ENCODE measurements at places on chromosomes 16 and 17.
A peak's percentile ranks its signal among the peaks of the same experiment; 100 is the strongest.

GRCh38 chr16:54072237-54072636 is 214.3 kb downstream of the IRX3 start:
- DNase-seq: no peak

DNA sequence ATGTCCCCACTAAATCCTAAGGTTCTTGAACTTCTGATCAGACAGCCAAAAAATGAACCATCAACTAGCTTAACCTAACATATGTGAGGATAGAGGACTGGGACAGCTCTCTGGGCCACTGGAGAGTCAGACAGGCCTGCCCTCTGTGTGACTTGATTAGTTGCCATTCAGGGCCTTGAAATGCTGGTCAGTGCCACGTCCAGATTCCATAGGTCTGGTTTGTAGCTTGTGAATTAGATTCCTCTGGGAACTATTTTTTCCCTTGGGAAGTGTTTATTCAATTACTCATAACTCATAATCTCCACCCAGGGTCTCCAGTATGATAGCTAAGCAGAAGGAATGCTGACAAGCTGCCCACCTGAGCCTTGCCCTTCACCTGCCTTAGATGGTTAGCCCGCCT is 48.2 kb downstream of the IGF2BP1 start:
- DNase-seq: no peak

- no peak for DNase-seq
These were observed 175.7 kb downstream of the KCNJ2 start for GRCh38 chr17:70345061-70345460.

DNA sequence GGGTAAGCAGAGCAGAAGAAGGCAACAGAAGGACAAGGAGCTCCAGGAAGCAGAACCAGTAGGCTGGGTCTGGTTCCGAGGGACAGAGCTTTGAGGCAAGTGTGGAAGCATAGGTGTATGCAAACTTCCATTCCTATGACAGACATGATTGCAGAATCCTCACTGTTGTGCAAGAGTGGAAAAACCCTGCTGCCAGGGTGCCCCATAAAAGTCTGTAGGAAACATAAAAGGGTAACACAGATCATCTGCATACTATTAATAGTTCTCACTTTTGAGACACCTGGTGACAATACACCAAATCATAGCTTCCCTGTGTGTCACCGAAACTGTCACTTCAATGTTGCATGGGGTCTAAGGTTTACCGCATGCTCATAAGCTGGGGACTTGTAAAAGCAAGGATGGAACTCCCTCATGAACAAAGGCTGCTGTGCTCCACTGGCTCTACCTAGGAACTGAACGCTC is 39.7 kb downstream of the ARHGAP17 start:
- peak; percentile 56 for DNase-seq

- DNase-seq: no peak
These were observed 1.6 kb downstream of the ITGA2B start for GRCh38 chr17:44387804-44388203.

- DNase-seq: no peak
These were observed 75.5 kb downstream of the SLC5A11 start for GRCh38 chr16:24921229-24921628.

DNA sequence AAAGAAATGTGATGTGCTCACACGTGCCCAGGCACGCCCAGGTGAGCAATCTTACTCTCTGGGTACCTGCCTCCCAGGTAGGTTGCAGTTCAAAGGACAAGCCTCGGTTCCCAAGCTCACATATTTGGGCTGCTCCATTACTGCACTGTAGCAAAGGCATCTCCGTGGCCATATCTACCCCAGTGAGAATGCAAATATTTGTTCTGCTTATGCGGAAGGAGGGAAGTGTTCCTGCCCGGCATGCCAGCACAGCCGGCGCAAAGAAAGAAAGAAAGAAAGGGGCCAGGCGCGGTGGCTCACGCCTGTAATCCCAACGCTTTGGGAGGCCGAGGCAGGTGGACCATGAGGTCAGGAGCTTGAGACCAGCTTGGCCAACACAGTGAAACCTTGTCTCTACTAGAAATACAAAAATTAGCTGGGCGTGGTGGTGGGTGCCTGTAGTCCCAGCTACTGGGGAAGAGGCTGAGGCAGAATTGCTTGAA is 30.7 kb downstream of the SLC43A2 start:
- DNase-seq: no peak

DNA sequence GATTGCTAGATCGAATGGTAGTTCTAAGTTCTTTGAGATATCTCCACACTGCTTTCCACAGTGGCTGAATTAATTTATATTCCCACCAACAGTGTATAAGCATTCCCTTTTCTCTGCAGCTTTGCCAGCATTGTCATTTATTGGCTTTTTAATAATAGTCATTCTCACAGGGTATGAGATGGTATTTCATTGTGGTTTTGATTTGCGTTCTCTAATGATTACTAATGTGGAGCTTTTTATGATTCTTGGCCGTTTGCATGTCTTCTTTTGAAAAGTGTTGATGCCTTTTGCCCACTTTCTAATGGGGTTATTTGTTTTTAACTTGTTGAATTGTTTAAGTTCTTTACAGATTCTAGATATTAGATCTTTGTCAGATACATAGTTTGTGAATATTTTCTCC is 36.5 kb upstream of the BCAS3 start:
- no peak for DNase-seq

DNA sequence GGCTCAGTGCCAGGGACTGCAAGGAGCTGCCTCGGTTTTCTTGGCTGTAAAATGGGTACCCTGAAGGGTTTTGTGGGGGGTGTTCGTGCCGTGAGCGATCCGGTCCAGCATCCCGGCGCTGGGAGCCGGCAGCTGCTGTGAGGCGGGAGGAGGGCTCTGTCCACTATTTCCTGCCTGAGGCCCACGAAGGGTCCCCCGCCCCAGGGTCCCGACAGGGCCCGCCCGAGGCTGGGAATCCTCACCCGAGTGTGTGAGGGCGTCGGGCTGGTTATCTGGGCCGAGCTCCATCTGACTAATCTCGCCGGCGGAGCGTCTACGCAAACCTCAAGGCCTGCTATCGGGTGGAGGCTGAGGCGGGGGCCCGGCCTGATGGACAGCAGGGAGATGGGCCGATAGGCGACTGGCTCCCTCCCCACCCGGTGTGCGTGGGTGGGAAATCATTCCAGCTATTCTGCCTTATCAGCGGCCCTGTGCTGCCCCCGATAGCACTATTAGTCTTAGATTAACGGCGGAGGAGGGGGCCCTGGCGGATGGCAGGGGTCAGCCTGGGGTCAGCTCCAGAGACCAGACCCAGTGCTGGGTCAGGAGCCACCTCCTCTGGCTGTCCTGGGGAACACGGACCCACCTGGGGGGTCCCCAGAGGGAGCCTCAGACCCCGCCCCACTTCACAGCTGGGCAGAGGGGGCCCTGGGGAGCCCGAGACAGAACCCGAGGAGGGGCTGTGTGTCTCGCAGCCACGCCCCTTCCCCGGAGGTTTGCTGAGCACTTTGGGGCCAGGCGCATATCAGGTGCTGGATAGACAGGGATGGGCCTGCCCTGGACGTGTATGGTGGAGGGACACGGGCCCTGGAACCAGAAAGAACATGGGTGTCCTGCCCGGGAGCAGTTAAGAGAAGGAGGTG is 44.7 kb downstream of the ZFPM1 start:
- no peak for DNase-seq

GRCh38 chr17:34114174-34114573 is 140.9 kb upstream of the CCL2 start:
- no peak for DNase-seq

DNA sequence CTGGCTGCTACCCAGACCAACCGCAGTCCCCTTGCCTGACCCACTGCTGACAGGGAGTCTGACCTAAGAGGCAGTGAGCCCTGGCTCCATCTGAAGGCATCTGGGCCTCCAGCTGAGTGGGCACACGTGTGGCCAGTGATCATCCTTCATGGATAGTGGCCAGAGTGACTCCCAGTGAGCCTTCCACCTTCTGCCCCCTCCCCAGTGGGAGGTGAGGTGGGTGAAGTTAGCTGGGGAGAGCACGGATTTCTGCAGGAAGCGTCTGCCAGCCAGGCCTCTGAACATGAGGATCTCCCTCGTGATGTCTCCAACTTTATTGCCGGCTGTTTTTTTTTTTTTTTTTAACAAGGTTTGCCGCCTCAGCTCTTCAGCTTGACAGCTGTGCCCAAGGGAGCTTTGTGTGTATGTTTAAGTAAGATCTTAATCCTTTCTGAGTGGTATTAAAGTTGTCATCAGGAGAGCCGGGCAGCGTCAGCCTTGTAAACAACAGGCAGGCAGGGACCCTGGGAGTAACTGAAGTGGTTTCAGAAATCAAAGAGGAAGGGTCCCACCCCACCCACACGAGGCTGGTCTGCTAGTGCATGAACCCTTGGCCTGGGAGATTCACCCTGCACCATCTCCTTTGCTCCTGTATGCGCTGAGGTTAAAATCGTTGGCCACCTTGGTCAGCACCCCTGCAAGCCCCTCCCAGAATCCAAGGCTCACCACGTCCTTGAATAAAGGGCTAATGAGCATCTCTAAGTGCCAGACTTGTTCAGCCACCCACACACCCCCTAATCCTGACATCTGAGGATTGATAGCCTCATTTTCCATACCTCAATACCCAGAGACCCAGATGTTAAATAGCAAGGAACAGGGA is 33.3 kb downstream of the RHBDL3 start:
- DNase-seq: no peak

- DNase-seq: no peak
These were observed 858 bp upstream of the SMARCE1 start for GRCh38 chr17:40648384-40648968.

- no peak for DNase-seq
These were observed 60.2 kb downstream of the HAPSTR1 start for GRCh38 chr16:9151597-9151996.

DNA sequence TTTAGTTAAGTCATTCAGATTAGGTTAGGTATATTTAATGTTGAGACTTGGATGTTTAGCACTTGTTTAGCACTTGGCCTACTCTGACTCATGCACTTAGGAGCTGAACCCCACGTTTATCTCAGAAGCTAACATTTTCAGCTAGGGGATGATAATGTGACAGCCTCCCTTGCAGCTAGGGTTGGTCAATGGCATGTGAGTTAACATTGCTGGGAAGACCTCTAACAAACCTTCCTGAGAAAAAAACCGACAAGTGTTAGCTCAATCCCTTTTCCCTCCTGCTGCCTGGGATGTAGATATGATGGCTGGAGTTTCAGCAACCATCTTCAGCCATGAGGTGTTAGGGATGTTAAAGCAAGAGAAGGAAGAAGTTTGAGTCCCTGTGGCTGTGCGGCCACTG is 185.0 kb upstream of the FOXF1 start:
- no peak for DNase-seq

DNA sequence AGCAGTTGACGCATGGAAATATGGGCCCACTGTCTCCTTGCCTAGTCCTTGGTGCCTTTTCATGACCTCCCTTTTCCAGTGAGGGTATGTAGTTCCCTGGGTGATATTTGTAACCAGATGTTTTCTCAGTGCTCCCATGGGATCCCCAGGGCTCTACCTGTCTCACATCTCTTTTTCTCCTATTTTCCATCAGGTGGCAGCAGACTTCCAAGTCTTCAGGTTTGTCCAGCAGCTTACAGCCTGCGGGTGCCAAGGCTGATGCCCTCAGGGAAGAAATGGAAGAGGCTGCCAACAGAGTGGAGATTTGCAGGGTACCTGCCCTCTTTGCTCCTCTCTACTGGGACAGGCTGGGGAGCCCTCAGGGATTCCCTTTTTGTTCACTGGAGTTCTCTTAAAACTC is 89.1 kb downstream of the ELAC2 start:
- DNase-seq: no peak

- no peak for DNase-seq
These were observed 123.2 kb downstream of the HS3ST2 start for GRCh38 chr16:22937169-22937568.

- no peak for DNase-seq
These were observed 612.1 kb downstream of the MAF start for GRCh38 chr16:78988361-78988969.

DNA sequence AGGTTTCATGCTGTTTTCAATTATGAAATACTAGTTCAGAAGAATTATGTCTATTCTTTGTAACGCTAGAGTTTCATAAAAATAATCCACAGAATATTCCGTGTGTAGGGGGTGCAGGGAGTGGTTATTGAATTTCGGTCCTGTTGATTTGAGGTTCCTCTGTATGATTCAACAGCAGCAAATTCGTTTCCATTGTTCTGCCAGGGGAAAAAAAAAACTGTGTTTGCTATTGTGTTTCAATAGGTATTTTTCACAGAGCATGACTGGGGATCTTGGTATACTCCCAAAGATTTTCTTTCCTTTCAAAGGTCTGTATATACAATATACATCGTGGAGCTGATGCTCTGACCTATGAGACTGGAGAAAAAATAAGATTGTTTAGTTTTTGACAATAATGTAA is 15.8 kb downstream of the SHISA9 start:
- no peak for DNase-seq

GRCh38 chr16:87674419-87674818 is 72.1 kb downstream of the JPH3 start:
- DNase-seq: no peak

DNA sequence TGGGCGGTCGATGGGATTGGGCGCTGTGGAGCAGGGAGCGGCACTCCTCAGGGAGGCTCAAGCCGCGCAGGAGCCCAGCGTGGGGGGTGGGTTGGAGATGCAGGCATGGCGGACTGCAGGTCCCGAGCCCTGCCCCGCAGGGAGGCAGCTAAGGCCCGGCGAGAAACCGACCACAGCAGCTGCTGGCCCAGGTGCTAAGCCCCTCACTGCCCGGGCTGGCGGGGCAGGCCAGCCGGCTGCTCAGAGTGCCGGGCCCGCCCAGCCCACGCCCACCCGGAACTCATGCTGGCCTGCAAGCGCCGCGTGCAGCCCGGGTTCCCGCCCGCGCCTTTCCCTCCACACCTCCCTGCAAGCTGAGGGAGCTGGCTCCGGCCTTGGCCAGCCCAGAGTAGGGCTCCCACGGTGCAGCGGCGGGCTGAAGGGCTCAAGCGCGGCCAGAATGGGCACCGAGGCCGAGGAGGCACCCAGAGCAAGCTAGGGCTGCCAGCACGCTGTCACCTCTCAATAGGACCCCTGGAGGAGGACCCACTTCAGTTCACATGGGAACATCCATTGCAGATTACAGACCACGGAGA is 20.5 kb upstream of the METTL16 start:
- DNase-seq: no peak

DNA sequence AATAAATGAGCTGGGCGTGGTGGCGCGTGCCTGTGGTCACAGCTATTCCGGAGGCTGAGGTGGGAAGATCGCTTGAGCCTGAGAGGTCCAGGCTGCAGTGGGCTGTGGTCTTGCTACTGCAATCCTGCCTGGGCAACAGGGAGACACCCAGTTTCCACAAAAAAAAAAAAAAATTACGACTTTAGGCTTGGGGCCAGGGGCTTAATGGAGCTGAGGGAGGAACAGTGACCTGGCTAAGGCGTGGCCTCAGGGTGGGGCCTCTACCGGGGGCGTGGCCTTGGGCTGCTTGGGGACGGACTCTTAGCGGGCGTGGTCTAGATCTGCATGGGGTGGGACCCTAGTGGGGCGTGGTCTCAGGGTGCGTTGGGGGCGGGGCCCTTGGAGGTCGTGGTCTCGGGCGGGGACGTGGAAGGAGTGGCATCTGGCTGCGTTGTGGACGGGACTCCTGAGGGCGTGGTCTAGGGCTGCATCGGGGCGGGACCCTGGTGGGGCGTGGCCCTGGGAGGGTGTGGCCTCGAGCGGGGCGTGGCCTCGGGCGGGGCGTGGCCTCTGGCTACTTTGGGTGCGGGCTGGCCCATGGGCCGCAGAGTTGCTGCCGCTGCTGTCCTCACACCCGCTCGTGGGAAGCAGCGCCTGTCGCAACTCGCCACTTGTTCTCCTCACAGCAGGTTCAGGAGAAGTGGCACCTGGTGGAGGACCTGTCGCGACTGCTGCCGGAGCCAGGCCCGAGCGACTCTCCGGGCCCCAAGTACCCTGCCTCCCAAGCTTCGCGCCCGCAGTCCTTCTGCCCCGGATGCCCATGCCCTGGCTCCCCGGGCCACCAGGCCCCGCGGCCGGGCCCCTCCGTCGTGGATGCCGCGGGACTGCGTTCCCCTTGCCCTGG is 5.8 kb upstream of the C17orf99 start:
- no peak for DNase-seq

Measured in epithelial cell of proximal tubule (primary cell).